ENCODE measurements at places on chromosomes 3 and 15.

DNA sequence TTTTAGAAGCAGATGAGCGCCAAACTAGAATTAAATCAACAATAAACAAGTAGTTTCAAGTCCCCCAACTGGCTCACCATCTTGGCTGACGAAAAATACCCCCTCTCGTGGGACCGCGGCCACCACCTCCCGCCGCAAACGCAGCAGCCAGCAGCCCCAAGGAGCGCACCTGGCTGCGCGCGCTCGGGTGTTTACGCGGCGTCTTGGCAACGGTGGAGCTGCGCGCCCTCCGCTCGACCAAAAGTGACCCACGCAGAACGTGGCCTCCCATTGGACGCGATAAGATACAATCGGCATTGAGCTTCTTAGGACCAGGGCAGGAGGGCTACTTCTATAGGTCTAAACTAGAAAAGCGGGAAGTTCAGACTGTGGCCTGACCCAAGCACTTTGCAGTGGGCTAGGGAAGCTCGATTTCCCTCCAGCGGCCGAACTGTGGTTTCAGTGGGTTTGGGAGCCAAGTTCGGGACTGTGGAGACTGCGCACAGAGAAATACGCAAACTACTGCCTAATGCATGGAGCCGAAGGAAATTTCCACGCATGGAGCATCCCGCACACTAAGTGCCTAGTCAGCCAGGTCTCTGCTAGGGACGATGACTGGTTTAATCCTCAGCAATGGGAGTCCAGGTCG is at the start of gene MNS1:
Gene MNS1 (minus strand): TSS at position 245 of the 628 bp plus-strand sequence. CDS start 165 bp downstream, at position 80.
- DNase-seq: peak; percentile 97

- DNase-seq: no peak
These were observed 136.7 kb upstream of the CHL1 start for GRCh38 chr3:59854-60253.

DNA sequence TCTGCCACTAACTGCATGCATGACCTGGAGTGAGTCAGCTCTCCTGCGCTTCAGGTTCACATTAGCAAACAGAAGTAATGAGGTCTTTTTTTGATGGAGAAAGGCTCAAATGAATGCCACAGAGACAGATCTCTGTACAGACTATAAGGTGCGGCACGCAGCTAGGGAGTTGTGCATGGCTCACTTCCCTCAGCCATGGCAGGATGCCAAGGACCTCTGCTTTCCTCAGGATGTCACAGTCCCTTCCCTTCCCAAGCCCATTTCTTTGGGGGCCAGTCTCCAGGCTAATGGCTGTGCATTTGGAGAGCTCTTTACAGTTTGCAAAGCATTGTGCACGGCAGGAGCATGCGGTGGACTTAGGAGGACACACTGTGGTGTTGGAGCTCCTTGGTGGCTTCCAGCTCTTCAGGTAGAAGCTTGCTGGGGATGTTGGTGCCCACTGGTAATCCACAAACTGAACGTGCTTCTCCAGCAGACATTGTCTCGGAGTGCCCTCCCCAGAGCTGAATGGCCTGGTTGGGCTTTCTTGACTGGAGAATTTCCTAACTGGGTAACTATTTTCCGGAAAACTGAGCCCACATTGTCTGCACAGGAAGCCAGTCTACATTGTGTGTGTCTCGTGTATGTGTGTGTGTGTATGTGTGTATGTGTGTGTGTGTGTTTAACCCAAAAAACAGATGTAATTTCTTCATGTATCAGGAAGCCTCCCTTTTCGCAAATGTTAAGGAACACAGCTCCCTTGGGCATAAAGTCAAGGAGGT is 172.5 kb upstream of the TLE3 start:
- no peak for DNase-seq

GRCh38 chr15:99720533-99720932 is 12.7 kb downstream of the LYSMD4 start:
- DNase-seq: no peak

- DNase-seq: peak; percentile 61
These were observed 131.6 kb downstream of the AQP9 start for GRCh38 chr15:58269455-58270414.

- DNase-seq: no peak
These were observed 9.8 kb downstream of the HEG1 start for GRCh38 chr3:125045965-125046364.

- no peak for DNase-seq
These were observed 94.5 kb upstream of the MYZAP start for GRCh38 chr15:57496946-57497869.

- no peak for DNase-seq
These were observed 20.5 kb downstream of the TRH start for GRCh38 chr3:129994883-129995559.

GRCh38 chr15:56893364-56893678 is 25.1 kb upstream of the TCF12 start:
- no peak for DNase-seq

- no peak for DNase-seq
These were observed 47.4 kb upstream of the PSMD6 start for GRCh38 chr3:64070704-64071103.

DNA sequence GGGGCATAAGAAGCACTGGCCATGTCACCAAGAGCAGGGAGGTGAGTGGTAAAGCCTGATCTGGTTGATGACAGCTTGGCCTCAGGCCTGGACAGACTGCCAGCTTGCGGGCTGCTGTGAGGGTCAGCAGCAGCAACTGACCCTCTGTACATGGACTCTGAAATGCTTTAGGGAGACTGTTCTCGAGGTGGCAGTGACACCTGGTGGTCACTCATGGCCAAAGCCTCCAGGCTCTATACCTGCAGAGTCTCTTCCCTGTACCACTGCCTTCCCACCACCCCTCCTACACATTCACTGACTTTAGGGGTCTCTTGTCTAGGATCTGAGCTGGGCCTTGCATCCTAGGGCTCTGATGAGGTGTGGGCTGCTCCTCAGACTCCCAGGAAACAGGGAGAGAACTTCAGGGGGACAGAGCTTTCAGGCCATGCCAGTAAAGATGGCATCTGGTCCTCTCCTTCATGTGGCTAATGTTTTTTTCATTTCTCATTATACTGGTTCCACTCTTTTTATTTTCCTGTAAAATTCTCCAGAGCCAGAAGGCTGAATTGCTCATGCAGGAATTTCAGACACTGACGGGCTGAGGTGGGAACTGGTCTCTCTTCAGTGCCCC is 17.2 kb upstream of the TIMP4 start:
- DNase-seq: peak; percentile 36

DNA sequence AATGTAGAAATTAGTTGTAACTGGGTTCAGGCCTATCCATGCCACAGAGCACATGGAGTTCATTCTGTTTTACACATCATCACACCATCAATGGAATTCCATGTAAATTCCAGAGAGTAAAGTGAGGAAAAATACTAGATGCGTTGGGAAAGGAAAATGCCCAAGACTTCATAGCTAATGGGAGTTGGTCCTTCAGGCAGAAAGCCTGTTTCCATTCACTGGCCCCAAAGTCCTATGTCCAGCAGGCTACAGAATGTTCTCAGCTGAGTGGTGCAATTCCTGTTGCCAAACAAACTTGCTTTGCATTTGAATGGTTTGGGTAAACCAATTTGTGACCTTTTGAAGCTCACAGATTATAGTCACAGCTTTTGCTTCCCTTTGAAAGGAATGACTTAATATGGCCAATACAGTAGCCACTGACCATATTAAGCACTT is 164.6 kb upstream of the PFN2 start:
- no peak for DNase-seq

DNA sequence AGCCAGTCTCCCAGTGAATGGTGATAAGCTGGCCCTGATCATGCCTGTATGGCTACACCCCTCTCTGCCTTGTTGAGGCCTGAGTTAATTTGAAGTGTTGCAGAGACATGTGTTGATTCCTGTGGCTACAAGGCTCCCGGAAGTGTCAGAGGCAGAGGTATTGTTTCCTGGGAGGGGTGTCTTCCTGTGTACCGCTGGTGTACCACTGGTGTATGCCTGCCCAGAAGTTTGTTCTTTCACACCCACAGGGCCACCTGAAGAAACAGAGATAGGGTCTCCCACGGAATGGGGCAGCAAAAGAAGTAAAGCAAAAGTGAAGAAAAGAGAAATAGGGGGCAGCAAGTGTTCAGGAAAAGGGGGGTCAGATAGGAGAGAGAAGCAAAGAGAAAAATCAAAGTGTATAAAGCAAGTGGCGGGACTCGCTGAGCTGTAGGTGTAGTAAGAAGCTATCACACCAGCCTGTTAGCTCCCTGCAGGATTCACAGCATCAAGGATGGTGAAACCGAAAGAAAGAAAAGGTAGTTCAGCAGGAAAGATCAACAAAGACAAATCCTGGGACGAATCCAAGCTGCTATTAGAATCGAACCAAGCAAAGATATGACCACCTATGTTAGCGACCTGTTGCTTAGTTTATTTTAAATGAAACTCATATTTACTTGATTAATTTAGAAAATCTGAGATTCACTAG is 36.6 kb upstream of the CD47 start:
- no peak for DNase-seq

Measured in SW 1271 (cell line).